Hematopoietic multipotent progenitor cell (in vitro differentiated cells): ENCODE measurements at places on chromosomes 1 and 21.

DNA sequence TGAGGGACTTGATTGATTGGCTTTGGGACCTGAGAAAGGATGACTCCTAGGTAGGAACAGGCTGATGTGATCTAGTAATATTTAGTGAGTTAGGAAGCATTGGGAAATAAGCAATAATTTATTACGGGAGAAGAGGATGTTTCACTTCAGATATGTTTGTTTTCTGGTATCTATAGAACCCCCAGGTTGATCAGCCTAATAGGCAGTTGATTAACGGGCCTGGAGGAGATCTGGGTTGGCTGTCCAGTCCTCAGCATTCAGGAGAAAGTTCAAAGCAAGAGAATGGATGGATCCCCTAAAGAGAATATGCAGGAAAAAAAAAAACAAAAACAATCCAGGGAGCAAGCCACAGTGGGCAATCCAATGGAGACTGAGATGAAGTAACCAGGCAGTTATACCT lies 48.2 kb upstream of the AKT3 start:
- no peak for DNase-seq

DNA sequence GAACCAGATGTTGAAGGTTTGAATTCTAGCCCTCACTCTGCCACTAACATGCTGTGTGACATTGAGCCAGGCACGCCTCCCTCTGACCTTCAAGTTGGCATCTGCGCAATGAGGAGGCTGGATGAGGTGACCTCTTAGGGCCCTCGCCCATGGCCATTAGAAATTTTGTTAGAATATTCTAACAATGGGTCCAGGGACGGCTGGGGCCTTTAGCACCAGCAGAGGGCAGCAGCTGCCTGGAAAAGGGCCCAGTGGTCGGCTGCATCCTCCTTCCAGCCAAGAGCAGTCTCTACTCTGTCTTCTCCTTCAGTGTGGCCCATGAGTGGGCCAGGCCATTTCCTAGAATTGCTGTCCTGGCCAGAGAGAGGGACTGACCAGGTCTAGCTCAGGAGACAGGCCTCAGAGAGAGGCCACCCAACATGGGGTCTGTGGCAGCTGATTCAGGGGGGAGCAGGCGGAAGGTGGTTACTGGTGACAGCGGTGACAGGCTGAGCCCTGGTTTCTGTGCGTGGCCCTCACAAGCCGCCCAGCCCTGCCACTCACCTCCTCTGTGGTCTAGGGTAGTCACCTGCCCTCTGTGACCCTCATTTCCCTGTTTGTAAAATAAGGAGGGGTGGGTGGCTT lies 101.3 kb upstream of the ACTL8 start:
- DNase-seq: peak; percentile 50

DNA sequence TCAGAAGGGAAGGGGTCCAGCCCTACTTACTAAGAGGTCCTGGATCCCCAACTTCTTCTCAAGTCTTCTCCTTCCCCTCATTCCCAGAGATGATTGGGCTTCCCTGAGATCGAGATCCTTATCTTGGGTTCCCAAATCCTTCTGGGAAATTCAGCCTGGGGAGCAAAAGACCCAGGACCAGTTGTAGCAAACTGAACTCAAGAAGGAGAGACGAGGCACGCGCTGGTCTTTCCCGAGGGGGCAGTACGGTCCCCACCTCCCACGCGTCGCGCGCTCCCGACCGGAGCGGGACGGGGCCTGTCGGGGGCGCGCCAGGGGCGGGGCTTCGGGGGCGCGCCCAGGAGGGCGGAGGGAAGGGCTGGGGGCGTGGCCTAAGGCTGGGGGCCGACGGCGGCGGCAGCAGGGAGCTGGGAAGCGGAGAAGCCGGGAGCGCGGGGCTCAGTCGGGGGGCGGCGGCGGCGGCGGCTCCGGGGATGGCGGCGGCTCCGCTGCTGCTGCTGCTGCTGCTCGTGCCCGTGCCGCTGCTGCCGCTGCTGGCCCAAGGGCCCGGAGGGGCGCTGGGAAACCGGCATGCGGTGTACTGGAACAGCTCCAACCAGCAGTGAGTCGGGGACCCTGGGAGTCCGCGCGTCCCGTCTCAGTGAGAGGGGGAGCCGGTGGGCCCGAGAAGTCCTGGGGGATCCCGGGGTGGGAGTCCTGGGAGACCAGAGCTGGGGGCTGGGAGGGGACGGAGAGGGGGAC lies at the start of gene EFNA3:
Gene EFNA3, plus strand, starts transcription at position 369 of the 741 bp plus-strand sequence. Its CDS starts 105 bp downstream, at position 474.
- no peak for DNase-seq

DNA sequence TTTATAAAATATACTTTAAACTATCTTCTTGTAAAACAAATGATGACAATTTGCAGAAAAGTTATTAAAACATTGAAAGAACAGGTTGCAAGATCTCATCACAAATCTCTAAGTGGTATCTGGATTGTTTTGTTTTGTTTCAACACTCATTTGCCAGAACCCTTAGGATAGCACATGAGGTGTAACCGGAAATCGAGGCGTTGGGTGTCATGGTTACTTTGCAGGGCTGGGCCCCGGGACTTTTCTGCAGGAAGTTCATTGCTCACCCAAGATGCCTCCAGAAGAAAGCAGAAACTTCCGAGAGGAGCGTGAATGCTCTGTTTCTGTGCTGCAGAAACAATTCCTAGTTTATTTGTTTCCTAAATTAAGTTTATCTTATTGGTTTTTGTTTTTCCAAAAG lies 2.5 kb downstream of the DISC1 start:
- no peak for DNase-seq

GRCh38 chr1:205798577-205798976 lies 14.4 kb downstream of the SLC41A1 start:
- DNase-seq: no peak

- DNase-seq: no peak
Measured at GRCh38 chr1:17023573-17023972, 11.8 kb upstream of the ATP13A2 start.

DNA sequence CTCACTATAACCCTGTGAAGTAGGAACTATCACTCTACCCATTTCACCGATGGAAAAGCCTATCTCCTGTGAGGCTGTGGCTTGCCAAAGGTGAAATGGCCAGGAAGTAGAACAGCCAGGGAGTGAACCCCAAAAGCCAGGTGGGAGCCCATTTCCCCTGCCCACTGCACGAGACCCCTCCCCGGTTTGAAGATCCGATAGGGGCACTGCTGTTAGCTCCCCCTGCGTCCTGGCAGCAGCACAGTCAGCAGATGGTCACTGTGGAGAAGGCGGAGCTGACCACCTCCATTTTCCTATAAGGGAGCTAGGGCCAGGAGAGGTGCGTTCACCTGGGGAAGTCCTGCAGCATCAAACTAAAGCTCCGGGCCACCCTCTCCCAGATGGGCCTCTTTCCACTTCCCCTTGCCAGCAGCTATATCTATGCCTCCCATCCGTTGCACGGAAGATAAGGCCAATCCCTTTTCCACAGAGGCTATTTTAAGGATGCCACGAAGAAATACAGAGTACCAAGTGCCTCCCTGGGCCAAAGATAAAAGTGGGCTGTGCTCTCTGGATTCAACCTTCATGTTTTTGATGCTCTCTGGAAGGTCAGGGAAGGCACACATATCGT lies 7.8 kb downstream of the ERG start:
- no peak for DNase-seq

DNA sequence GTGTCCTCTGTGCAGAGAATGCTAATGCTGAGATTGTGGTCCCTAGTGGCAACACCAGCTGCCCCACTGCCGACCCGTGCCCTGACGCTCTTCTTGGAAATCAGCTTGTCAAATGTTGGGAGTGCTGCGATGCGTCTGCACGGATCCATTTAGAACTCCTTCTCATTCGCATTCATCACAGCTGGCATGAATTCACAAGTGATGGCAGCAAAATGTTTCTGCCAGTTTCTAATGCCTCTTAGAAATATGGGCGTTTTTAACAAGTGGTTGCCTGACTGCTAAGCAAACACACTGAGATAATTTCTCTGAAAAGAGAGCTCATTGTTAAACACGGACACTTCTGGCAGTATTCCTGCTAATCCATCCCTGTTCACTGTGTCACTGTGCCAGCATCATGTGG lies 131.9 kb upstream of the KCNJ6 start:
- DNase-seq: no peak

DNA sequence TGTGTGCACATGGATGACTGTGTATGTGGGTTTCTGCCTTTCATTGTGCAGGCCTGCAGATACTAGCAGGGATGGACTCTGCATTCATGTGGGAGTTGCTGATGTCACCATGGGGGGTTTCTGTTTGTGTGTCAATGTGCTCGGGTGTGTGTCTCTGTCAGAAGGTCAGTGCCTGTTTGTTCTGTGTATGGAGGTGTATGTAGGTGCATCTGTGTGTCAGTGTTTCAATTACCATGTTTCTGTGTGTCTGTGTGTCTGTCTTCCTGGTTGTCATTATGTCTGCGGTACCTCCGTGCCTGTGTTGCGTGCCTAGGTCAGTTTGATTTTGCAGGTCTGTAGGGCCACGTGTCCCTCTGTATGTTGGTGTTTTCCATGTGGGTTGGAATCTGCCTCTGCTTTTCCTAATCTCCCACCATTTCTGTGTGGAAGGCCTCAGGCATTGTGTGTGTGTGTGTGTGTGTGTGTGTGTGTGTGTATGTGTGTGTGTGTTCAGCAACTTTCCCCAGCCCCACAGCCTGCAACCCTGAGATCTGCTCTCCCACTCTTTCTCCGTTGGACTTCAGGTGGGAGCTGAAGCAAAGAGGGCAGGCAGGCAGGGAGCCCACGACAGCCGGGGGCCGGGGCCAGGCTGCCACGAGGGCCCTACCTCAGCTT lies 36.7 kb upstream of the WASF2 start:
- no peak for DNase-seq
